ENCODE measurements at places on chromosomes 6 and 20.

- DNase-seq = no peak
- H3K4me3 ChIP-seq = no peak overlapping the region
Observed at GRCh38 chr20:43923322-43923721, 8.7 kb downstream of the TOX2 start.

GRCh38 chr6:30768634-30769087 lies 24.3 kb upstream of the IER3 start:
- H3K27me3 ChIP-seq = no peaks in the 10 kb centered on the region
- H3K4me1 ChIP-seq = peaks cover 28% of the 10 kb centered on the region
- no peak for DNase-seq
- H3K4me3 ChIP-seq = no peak overlapping the region
- H3K27ac ChIP-seq = no peak overlapping the region

- no peaks in the 10 kb centered on the region for H3K27me3 ChIP-seq
- H3K36me3 ChIP-seq = no peaks in the 10 kb centered on the region
- H3K4me1 ChIP-seq = no peaks in the 10 kb centered on the region
- no peak for DNase-seq
- peak overlapping the region; percentile 37 for H3K27ac ChIP-seq
Observed at GRCh38 chr20:59159493-59160376, 3.9 kb upstream of the ZNF831 start.

DNA sequence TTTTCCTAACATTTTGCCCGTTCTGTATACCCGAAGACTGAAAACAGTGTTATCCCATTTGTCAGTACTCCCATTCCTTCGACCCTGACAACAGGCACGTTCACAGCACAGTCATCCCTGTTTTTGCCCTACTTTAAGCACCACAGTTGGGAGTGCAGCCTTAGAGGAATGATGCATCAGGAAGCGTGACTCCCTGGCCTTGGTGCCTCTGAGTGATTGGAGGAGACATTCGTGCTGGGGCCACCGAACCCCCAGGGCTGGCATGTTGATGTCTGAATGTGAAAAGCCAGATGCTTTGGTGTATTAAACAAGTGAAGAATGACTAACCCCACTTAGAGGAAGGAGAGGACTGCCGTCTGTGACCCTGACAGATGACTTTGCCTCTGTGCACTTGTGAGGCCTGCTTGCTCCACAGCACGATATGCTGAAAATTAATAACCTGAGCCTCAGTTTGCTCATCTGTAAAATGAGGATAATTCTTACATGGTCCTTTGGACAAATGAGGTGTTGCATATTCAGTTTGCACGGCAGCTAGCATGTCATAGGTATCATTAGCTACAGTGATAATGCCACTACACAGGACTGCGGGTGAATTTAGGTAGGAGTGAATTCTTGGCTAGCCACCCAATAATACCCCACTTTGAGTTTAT lies 36.0 kb downstream of the STK35 start:
- no peaks in the 10 kb centered on the region for H3K27me3 ChIP-seq
- H3K36me3 ChIP-seq = no peaks in the 10 kb centered on the region
- H3K4me3 ChIP-seq = no peak overlapping the region
- H3K4me1 ChIP-seq = peaks cover 47% of the 10 kb centered on the region
- no peak for DNase-seq

DNA sequence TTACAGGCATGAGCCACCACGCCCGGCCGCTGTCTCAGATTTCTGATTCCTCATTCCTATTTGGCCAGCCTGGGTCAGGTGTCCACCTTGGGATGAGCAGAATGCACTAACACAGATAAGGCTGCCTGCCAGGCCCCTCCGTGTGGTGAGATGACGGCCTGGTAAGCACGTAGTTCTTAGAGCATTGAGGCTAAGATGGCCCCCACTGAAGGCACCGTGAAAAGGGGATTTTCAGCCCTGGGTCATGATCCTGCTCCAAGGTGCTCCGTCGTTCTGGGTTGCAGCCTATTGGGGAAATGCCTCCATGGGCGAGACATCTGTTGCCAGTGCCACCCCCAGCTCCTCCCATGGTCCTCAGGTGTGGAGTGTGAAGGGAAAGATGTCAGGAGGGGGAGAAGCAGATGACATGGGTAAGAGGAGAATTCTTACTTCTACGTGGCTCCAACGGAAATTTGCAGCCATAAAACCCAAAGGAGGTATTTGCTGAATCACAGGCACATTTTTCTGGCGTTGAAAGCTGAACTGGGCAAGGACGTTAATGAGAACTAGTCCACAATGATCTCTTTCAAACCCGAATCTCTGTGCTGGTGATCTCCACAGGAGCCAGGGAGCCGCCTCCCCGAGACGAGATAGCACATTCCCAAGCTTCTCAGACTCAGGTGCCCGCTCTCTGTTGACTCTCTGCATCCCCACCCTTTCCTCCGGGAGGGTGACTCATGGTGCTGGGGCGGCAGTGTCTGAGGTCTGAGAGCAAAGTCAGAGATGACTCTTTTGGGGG lies 34.0 kb upstream of the BMP6 start:
- DNase-seq = no peak
- H3K4me1 ChIP-seq = no peaks in the 10 kb centered on the region
- H3K36me3 ChIP-seq = no peaks in the 10 kb centered on the region
- no peak overlapping the region for H3K27ac ChIP-seq
